ENCODE measurements at places on chromosomes 11 and 22.

- DNase-seq = no peak
Observed at GRCh38 chr11:125182573-125182972, 18.0 kb downstream of the PKNOX2 start.

DNA sequence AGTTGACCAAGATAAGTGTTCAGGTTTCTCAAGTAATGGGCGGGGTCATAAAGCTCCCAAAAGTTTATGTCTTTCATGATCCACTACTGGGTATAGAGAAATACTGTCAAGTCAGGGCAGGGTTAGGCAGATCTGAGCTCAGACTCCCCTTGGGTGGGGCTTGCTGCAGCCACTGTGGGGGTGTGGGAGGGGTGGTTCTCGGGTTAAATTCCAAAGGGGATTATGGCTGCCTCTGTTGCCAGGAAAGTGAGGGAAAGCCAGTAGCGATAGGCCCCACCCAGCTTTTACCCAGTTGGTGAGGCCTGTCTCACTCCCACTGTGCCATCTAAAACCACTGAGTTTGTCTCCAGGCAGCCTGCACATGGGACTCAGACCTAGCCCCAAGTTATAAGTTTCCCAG lies 37.8 kb downstream of the DLG2 start:
- DNase-seq = no peak

DNA sequence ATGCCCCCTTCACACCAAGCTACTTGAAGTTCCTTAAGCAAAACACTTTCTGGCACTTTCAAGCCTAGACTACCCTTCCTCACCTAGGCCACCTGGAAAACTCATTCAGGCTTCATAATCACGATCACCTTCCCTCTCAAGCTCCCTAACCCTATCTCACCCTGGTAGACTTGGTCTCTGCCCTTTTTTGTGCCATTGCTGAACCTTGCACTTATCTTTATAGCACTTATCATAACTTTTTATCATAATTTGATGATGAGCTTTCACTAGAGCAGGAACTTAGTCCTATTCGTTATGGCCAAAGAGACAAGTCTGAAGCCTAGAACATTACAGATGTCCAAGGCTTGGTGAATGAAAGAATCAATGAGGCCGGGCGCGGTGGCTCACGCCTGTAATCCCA lies 5.5 kb downstream of the SLC35F2 start:
- no peak for DNase-seq

DNA sequence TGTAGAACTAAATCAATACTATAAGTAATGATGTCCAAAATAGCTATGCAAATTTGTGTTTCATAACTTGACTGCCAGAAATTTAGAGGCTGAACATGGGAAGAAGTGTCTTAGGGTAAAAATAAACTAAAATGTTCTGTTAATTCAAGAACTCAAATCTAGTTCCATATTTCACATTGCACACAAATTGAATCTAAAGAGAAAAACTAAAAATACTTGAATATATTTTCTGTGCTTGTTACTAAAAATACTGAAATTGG lies 43.5 kb downstream of the FANCF start:
- DNase-seq = no peak

DNA sequence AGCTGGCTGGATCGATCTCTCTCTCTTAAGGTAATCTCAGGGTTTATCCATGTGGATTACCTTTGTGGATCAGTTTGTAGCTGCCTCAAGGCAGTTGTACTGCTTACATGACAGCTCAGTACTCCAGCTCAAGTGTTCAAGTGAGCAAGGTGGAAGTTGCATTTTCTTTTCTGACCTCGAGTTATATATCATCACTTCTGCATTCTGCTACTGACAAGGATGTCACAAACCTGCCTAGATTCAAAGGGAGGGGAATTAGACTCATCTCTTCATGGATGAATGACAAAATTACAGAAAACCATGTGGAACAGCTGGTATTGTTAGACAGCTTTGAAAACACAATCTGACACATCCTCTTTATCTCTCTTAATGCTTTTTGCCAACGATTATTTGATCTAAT lies 6.1 kb upstream of the TCN2 start:
- DNase-seq = no peak

- no peak for DNase-seq
Observed at GRCh38 chr11:77167791-77168190, 39.7 kb downstream of the MYO7A start.

GRCh38 chr11:93489841-93490240 lies 53.4 kb downstream of the SMCO4 start:
- no peak for DNase-seq

- no peak for DNase-seq
Observed at GRCh38 chr22:26828311-26828710, 170.9 kb downstream of the MIAT start.

DNA sequence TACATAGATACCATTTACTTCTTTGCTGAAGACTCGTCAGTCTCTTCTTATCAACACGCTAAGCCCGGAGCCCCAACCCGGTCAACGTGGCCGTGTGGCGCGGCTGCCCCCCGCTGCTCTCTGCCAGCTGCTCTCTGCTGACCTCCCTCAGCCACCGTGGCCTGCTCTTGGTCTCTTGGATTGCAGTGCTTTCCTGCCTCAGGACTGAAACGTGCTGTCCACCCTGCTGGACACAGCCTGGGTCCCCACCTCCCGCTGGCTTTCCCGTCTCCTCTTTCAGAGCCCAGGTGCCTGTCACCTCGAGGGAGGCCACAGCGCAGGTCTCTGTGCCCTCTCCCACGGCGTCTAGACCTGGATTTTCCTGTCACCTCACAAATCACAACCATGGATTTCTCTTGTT lies 388.1 kb upstream of the B3GAT1 start:
- DNase-seq = no peak

DNA sequence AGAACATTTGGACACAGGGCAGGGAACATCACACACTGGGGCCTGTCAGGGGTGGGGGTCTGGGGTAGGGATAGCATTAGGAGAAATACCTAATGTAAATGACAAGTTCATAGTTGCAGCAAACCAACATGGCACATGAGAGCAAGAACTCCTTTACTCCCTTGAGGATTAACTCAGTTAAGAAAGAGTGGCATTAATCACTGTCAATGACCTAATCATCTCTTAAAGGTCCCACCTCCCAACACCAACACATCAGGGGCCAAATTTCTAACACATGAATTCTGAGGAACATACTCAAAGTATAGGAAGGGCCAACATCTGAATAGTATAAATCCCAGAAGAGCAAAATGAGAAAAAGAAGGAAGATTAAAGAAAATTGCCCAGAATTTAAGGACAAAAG lies 272.9 kb downstream of the SWAP70 start:
- DNase-seq = no peak

DNA sequence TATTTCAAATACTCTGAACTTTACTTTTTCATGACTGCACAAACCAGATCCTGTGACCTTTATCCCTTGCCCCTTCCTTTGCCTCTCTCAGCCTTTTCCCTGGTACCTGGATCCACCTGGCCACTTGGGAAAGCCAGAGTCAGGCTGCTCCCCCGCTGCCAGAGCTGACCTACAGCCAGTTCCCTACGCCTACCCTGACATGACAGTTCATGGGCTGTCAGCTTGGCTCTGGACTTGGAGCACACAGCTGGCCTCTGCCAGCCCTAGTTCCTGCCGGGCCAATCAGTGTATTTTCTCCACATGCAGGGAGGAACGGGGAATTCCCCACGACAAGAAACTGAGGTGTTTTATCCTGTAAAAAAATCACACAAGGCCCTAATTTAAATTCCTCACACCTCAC lies 382.6 kb downstream of the INSC start:
- DNase-seq = no peak

GRCh38 chr11:126355324-126355925 lies at the start of gene ST3GAL4:
Gene ST3GAL4, plus strand, starts transcription at chr11:126355686. Its CDS starts 50,470 bp downstream, at chr11:126406156.
- DNase-seq = no peak

DNA sequence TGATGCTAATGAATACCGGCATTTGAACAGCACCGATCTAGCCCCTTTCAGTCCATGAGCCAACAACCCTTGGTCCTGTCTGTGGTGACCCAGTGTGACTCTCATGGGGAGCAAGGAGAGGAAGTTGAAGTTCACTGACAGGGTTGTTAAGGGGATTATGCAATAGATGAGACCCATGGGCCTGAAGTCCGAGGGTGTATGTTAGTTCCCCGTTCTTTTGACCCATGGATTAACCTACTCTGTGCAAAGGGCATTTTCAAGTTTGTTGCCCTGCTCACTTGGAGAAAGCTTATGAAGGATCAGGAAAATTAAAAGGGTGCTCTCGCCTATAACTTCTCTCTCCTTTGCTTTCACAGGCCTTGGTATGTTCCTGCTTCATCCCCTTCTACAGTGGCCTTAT lies 4.9 kb downstream of the PNPLA3 start:
- DNase-seq = no peak

GRCh38 chr11:102316346-102316904 lies 859 bp upstream of the BIRC3 start:
- no peak for DNase-seq

- DNase-seq = no peak
Observed at GRCh38 chr22:47918276-47918921, 1155.9 kb downstream of the TBC1D22A start.
